ENCODE measurements at places on chromosomes 6 and 20.

- no peak for DNase-seq
These were observed 92.6 kb downstream of the YTHDF1 start for GRCh38 chr20:63123331-63123741.

GRCh38 chr6:131199568-131200272 lies 64.5 kb downstream of the AKAP7 start:
- peak; percentile 54 for DNase-seq

- peak; percentile 61 for DNase-seq
These were observed 49.7 kb upstream of the IL20RA start for GRCh38 chr6:137094411-137095008.

- DNase-seq: no peak
These were observed 575.2 kb upstream of the JAG1 start for GRCh38 chr20:11248687-11249638.

- DNase-seq: no peak
These were observed 1.8 kb downstream of the ECHDC1 start for GRCh38 chr6:127341471-127342202.
